ENCODE measurements at places on chromosomes 3 and 15. TPM values are rescaled to one million over a fixed set of nuclear protein-coding genes. Genes with fewer than 3 reads are reported as not detected.

The SI gene
- not detected for total RNA-seq

The TMEM212 gene
- not detected for total RNA-seq

The HESX1 gene
- 0.40 TPM for total RNA-seq

The MELTF gene
- 7.4 TPM for total RNA-seq

The IL5RA gene
- total RNA-seq, result not detected

The ZKSCAN7 gene
- 0.66 TPM for total RNA-seq

The MOBP gene
- total RNA-seq, result 0.13 TPM

The NOX5 gene
- 0.07 TPM for total RNA-seq

The SPRED1 gene
- 39.6 TPM for total RNA-seq

The C3orf85 gene
- total RNA-seq, result not detected

The TOP2B gene
- total RNA-seq, result 186 TPM

Measured in thoracic aorta endothelial cell (primary cell).